ENCODE measurements at places on chromosomes 3 and 15.
A peak's percentile ranks its signal among the peaks of the same experiment; 100 is the strongest.

DNA sequence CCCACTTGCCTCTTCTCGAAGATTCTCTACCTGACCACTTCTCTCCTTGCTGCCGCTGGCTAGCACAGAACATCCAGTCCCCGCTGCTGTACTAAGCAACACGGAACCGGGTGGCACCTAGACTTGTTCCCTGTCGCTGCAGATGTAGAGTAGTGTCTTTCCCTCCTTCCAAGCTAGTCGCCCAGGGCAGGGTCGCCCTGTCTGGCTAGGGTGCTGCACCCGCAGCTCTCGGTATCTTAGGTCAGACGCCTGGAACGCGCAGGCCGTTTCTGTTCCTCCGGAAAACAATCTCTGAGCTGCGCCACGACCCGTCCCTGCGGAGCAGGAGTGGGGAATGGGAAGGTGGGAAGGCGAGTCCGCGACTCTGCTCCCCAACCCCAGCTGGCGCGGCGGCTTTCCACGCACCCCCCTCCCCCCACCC, 758 bp upstream of the SNX33 start:
- DNase-seq, result peak; percentile 38

DNA sequence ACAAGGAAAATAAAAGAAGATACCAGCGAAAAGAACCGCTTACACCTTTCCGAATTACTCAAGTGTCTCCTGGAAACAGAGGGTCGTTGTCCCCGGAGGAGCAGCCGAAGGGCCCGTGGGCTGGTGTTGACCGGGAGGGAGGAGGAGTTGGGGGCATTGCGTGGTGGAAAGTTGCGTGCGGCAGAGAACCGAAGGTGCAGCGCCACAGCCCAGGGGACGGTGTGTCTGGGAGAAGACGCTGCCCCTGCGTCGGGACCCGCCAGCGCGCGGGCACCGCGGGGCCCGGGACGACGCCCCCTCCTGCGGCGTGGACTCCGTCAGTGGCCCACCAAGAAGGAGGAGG, 325 bp downstream of the ALCAM start:
- DNase-seq, result peak; percentile 14

- no peak for DNase-seq
Observed at GRCh38 chr15:74301583-74302361, 65.6 kb downstream of the CCDC33 start.

- no peak for DNase-seq
Observed at GRCh38 chr3:150765949-150766720, 3.2 kb upstream of the SIAH2 start.

DNA sequence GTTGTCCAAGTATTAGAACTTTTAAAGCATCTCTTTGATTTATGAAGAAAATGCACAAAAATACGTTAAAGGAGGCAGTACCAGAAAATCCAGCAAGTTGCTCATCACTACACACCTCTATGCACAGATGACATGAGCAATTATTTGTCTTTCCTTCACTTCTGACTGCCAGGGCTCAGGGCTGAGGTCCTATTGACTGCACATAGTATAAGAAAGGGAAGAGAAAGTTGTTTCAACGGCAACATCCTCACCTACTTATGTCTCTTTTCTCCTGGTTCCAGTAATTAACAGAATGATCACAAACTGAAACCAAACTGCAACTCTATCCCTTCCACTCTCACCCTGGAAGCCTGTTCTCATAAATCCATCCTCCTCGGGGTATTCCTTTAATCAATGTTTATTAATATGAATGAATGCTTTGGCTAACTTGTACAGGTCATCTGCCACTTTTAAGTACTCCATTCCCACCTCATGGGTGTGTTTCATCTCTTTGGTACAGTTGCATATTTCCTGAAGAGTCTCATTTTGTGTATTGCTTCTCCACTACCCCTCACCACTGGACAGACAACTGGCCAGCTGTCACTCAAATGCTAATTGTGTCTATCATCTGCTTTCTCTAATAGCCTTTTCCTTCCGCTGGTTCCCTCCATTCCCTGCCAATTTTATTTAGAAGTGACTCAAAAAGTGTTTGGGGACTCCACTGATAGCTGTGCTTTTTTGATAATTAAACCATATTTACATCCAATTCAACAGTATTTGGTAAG, 34.5 kb downstream of the RAB27A start:
- DNase-seq, result no peak

DNA sequence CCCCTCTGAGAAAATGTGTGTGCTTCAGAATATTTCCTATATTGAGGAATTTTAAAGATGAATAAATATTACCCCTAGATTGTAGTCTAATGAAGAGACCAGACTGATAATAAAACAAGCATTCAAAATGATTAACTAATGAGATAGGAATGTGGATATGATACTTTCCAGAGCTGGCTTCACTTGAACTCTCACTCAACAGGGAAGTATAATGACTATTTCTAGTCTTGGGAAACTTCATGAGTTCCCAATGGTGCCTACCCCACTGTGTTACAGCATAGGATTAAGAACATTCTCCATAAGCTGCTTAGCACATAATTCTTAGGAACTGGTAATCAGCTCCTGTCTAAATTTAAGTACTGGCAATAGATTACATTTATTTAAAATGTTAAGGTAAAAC, 261.5 kb upstream of the ZNF385D start:
- no peak for DNase-seq

DNA sequence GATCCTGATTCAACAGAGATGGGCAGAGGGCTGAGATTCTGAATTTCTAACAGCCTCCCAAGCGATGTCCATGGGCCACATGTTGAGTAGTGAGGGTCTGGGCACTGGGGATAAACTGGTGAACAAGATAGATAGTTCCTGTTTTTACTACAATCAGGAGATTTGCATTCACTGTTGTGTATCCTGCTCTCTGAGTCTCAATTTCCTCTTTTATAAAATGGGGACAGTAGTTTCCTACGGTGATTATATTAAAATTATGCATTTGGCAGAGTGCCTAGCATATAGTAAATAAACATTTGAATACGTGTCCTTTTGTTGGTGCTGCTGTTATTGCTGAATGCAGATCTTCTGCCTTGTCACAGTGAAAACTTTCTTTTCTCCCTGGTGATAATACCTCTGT, 102.5 kb downstream of the MYH15 start:
- no peak for DNase-seq

- DNase-seq, result peak; percentile 21
Observed at GRCh38 chr15:83380682-83381081, 66.5 kb upstream of the SH3GL3 start.

DNA sequence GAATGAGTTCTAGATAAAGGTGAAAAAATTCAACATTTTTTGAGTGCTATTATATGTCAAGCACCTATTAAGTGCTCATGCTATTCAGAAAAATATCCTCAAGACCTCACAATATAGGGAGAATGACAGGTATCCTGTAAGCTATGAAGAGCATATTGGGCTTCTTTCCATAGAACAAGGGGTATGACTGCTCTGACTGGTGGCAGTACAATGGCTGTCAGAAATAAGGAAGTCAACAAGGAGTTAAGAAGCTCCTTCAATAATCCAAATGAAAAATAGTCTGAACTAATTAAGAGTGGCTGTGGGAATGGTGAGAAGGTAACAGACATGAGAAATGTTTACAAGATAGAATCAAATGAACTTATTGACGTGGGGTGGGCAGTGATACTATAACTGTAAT, 24.7 kb downstream of the NPTN start:
- DNase-seq, result no peak

DNA sequence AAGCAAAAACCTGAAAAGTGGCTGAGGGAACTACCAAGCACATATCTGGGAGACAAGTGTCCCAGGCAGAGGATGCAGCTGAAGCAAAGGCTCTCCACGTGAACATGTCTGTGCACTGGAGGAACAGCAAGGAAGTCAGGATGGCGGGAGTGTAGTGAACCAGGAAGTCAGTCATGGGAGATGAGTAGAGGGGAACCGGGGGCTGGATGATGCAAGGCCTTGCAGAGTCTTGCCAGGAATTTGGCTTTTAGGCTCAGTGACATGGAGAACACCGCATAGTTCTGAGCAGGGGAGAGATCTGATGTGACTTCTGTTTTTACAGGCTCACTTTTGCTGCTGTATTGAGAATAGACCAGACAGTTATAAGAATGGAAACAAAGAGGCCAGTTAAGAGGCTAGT, 19.0 kb downstream of the C2CD4A start:
- DNase-seq, result no peak

DNA sequence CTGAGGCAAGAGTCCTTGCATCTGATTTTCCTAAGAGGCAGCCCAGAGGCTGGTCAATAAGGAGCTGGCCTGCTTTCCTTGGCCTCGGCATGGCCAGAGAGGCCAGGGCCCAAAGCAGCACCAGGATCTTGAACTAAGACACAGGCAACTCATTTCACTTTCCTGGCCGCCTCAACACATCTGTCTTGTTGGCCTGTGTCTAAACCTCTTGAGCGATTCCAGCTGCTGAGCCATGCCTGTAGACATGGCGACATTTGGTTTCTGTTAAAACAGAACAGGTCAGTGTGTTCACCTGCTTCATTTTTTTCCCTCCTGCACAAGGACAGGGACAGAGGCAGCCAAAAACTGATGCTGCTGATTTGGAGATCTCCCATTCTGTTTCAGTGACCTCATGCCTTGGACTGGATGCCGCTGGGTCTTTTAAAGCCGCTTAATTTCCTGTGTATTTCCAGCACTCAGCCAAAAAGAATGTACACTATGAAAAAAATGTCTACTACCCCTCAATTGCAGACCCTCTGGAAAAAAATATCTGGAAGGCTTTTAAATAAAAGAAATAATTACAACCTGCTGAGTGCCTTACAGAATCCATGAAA, 266.6 kb upstream of the ICE2 start:
- no peak for DNase-seq

DNA sequence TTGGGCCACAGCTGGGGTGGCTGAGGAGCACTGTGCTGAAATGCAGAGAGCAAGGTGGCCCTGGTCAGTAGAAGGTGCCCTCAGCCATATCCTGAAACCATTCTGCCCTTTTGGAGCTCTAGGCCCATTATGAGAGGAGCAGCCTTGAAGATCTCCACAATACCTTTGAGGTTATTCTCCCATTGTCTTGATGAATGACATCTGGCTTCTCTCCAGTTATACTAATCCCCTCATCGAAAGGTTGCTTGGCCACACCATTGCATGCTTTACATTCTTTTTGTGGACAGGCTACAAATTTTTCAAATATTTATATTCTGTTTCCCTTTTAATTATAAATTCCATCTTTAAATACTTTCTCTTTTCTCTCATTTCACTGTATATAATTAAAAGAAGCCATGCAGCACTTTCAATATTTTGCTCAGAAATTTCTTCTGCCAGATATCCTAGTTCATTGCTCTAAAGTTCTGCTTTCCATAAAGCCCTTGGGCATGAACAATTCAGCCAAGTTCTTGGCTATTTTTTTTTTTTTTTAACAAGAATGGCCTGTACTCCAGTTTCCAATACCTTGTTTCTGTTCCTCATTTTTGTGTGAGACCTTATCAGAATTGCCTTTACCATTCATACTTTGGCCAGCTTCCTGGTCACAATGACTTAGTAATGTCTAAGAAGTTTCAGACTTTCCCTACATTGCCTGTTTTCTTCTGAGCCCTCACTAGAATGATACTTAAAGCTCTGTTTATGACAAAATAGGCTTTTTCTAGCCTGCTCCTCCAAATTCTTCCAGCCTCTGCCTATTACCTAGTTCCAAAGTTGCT, 138.9 kb upstream of the SGO1 start:
- no peak for DNase-seq

DNA sequence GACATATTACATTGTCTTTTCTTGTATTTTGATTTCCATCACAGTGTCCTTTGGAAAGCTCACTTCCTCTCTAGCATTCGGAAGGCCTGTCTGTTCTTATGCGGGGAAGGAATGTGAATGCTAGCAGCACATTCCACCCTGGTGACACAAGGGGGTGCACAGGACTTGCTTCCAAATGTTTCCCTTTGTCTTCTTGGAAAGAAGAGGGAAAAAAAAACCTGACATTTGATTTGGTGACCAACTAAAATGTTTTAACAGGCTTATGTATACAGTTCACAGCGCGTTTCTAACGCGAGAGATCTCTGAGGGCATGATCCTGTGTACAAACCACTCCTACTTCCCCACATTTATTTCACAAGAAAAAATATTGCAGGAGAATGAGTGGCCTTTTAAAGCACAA, 107.6 kb upstream of the FXR1 start:
- peak; percentile 14 for DNase-seq

GRCh38 chr15:74291101-74292071, 55.3 kb downstream of the CCDC33 start:
- DNase-seq, result peak; percentile 88

GRCh38 chr3:73480187-73480672, 144.5 kb downstream of the PDZRN3 start:
- no peak for DNase-seq

GRCh38 chr15:80264031-80264430, 12.0 kb upstream of the CTXND1 start:
- no peak for DNase-seq

- DNase-seq, result no peak
Observed at GRCh38 chr15:28106294-28107110, 7.4 kb upstream of the OCA2 start.

- DNase-seq, result no peak
Observed at GRCh38 chr3:61616586-61616985, 55.2 kb downstream of the PTPRG start.

GRCh38 chr15:92929002-92929401, 28.9 kb downstream of the CHD2 start:
- no peak for DNase-seq

DNA sequence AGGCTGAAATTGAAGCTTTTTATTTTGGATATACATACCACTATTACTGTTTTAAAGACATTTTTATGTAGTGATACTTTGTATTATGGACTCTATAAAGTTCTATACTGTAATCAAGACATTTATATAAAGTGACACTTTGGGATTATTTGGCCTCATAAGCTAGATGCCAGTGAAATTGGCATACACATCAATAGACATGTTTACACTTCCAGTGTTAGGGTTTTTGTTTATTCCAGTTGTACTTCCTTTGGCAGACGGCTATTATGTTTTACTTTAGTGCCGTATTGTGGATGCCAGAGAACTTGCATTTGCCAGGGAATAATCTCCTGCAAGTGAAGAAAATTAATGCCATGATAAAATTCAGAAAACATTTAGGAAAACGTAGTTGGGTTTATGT, 6.0 kb downstream of the LXN start:
- DNase-seq, result no peak

- DNase-seq, result no peak
Observed at GRCh38 chr15:94740469-94740868, 509.1 kb downstream of the MCTP2 start.

- DNase-seq, result no peak
Observed at GRCh38 chr3:166810741-166811445, 569.2 kb downstream of the ZBBX start.

GRCh38 chr15:70521576-70522322, 241.6 kb downstream of the UACA start:
- no peak for DNase-seq

GRCh38 chr3:172305552-172305951, 142.7 kb downstream of the GHSR start:
- DNase-seq, result no peak

GRCh38 chr3:132522353-132522752, 74.7 kb upstream of the ACKR4 start:
- no peak for DNase-seq

- no peak for DNase-seq
Observed at GRCh38 chr3:126275620-126275904, 81.6 kb downstream of the KLF15 start.

- no peak for DNase-seq
Observed at GRCh38 chr3:163809540-163809993, 1268.7 kb downstream of the SI start.

- no peak for DNase-seq
Observed at GRCh38 chr3:104920512-104920911, 446.2 kb upstream of the ALCAM start.

GRCh38 chr3:158925828-158926494, 124.1 kb downstream of the MFSD1 start:
- no peak for DNase-seq

- no peak for DNase-seq
Observed at GRCh38 chr3:122148941-122149627, 34.4 kb upstream of the CASR start.
